Fibroblast of villous mesenchyme (primary cell): ENCODE measurements at places on chromosomes 5 and 9. TPM values are rescaled to one million over a fixed set of nuclear protein-coding genes. Genes with fewer than 3 reads are reported as not detected.

- no peak for DNase-seq
Measured at GRCh38 chr9:134398756-134399155, 72.5 kb downstream of the RXRA start.

DNA sequence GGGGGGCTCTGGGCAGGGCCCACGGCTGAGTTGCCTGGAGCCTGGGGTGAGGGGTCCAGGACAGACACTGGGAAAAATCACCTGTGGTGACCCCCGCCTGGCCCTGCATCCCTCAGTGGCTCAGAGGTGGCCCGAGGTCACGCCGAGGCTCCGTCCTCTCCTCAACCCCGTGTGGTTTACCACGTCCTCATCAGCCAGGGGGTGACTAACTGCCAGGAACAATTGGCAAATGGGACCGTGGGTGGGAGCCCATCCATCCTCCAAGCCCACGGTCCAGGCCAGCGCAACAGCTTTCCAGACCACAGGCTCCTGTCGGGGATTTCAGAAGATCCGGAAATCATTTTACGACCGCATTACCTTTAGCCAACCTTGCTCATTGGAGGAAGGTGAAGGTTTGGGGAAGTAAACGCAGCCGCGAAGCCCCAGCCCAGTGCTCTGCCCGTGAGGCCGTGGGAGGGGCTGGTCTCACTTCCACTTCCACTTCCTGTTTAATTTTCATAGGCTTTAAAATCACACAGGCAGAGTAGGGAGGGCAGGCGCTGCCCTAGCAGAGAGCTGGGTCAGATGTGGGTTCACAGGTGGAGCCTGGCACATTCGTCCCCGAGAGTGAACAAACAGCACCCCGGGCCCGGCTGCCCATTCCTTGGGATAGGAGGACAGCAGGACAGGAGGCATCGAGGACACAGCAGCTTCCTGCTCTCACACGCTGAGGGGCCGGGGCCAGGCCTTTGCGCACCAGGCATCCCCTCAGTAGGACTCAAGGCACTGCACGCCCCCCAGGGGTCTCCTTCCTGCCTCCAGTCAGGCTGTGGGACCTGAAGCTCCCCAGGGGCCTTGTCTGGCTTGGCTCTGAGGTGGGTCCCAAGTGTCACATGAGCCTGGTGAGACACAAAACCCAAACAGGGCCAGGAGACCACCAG is 19.8 kb upstream of the SLC9A3 start:
- no peak for DNase-seq

DNA sequence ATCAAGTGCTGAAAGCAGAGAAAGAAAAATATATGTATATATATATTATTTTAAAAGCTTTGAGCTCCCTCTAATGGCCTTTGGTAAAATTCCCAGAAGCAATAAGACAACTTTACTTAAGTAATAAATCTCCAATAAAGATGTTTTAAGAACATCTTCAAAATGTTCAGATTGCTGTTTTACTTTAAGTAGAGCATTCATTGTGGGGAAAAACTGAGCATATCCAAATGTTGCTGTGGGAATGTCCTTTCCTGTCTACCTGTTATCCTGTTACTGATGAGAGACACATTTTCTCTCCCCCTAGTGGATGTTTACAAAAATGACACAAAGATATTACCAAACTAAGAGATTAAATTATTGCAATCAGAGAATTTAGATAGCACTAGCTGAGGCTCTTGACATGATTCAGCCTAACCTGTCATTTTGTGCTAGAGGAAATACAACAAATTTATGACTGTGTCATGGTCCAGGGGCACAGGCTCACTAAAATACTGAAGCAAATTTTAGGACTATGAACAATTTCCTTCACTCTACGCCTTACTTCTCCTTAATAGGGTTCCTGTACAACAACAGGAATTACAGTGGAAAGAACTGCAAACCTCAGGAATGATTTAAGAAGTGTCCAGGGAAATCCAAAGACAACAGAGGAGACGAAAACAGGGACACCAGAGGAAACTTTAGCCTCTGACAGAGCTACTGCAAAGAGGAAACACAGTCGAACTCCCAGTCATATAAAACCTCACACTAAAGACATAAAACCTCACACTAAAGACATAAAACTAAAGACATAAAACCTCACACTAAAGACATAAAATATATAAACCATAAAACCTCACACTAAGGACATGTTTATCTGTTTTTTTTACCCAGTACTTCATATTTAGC is 24.3 kb upstream of the PRRC1 start:
- peak; percentile 60 for DNase-seq

- no peak for DNase-seq
Measured at GRCh38 chr5:55236800-55237199, 3.4 kb upstream of the CCNO start.

FAM221B gene
- not detected in 2 replicates for total RNA-seq

PCDHA7 gene
- total RNA-seq = 0.32 and 0.86 TPM in 2 replicates

PCDHGA6 gene
- total RNA-seq = 4.7 and 4.8 TPM in 2 replicates

C5 gene
- total RNA-seq = 2.3 and 3.9 TPM in 2 replicates

CER1 gene
- total RNA-seq = not detected in 2 replicates

SPINK6 gene
- total RNA-seq = not detected in 2 replicates
